ENCODE measurements at places on chromosomes 1 and 21.

DNA sequence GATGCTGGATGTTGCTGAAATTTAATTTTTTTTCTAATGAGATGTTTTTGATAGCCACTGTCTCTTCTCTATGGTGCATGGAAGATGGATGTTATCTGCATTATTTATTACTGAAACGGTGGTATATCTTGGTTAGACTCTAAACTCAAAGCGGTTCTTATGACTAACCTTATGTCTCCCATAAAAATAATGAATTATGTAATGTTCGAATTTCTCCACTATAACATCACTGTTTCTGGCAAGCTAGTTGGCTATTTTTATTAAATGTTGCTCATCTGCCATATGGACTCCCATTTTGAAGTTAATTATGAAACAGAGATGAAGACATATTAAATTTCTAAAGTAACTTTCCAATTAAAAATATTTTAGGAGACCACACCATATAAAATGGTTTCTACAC is 808.6 kb upstream of the ADGRL4 start:
- no peak for DNase-seq

- no peak for DNase-seq
Observed at GRCh38 chr1:230359992-230360668, 66.0 kb downstream of the PGBD5 start.

GRCh38 chr1:58060559-58061170 is 485.9 kb downstream of the OMA1 start:
- DNase-seq, result no peak

- no peak for DNase-seq
Observed at GRCh38 chr1:235960809-235961208, 94.1 kb upstream of the LYST start.

DNA sequence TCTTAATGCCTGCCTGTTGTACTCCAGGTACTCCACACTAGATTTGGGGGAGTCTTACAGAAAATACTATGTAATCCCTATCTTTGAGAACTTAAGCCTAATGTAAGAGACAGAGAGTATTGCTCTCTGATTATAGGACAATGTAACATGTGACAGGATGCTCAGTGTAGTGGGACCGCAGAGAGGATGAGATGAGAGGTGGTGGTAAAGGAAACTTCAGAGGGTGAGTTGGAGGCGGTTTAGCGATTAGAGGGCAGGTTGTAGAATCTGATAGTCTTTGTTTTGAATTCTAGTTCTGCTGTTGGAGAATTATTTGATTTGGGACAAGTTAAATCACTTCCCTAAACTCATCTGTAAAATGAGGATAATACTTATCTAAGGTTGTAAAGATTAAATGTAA is 5.4 kb downstream of the SOAT1 start:
- DNase-seq, result no peak

DNA sequence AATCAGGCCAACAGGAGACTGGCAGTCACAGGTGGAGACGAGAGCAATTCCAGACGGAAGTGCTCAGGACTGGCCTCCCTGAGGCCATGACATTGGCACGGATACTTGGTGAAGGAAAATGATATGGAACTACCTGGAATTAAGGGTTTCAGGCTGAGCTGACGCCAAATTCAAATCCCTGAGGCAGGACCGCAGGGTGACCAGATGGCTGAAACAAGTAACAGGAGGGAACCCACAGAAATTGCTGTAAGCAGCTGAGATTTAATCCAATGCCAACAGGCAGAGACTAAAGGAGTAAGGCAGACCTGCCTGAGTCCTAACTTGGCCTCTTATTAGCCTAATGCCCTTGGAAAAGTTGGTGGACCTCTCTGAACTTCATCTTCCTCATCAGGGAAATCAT is 76.2 kb downstream of the ERG start:
- no peak for DNase-seq

- DNase-seq, result no peak
Observed at GRCh38 chr1:109341944-109342930, 35.4 kb upstream of the MYBPHL start.

DNA sequence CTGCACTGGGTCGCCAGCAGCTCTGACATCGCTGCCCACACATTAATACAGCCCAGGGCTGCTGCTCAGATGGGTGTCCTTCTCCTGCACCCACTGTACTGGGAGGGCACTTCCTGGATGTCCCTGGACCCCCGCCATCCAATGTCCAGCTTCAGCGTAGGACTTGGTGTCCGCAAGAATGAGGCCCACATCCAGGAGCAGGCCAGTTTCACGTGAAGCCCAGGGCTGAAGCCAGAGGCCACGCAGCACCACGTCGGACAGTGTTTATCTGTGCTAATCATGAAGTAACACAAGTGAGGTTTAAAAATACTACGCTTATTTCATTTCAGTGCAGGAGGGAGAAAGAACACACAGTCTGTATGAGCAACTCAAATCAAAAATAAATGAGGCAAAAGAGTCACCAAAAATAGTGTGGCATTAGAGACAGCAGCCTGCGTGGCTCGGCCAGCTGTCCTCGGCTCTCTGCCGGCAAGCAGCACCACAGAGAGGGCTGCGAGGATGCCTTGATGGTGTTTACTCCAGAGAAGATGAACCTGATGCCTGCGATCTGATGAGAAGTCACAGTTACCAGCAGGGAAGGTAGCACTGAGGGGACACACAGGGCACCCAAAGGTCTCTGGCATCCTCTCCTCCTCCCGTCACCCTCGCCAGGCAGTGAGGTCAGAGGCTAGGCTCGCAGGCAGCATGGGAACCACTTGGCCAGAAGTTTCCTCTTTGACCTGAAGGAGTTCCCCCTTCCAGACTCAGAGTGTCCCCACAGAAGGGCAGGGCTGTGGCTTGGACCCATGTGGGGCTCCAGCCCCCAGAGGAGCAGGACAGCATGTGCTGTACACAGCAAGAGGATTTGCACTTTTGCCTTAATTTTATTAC is 22.1 kb upstream of the NPHP4 start:
- no peak for DNase-seq

- DNase-seq, result no peak
Observed at GRCh38 chr1:189350983-189351616, 1126.6 kb downstream of the BRINP3 start.

DNA sequence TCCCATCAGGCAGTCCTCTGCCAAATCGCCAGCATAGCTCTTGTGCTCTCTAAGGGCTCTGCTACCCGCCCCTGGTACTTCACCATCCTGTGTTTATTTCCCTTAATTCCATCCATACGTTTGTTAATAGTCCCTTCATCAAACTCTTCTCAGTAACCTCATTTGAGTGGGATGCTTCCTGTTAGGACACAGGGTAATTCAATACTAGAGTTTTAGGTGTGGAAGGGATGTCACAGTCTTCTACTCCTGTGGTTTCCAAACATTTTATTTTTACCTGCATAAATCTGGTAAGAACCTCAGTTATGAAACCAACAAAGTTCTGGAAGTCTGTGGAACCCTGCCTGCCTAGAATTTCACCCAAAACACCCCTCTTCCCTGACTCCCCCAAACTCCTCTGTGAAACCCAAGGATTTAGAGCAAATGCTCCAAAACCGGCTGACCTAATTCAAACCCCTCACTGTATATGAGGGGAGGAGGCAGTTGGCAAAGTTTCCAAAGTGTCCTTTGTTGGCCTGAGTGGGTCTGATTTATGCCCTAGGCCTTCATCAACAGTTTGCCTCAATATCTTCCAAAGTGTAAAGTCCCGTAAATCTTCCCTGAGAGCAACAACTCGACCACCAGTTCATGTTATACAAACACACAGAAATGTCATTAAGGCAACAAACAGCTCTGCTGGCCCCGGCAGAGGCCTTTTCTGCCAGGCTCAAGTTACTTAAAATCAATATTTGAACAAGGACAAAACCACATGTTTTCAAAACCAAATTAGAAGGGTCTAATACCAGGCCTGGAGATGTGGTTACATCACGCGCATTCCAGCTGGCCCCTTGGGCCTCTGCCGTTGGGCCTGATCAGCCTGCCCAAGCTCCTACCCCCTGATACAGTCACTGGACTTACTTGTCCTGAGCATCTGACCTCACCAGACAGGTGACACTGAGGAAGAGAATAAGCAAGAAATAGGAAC is 82.4 kb upstream of the FGGY start:
- DNase-seq, result no peak

- DNase-seq, result no peak
Observed at GRCh38 chr21:23152130-23152529, 2153.9 kb downstream of the NCAM2 start.

DNA sequence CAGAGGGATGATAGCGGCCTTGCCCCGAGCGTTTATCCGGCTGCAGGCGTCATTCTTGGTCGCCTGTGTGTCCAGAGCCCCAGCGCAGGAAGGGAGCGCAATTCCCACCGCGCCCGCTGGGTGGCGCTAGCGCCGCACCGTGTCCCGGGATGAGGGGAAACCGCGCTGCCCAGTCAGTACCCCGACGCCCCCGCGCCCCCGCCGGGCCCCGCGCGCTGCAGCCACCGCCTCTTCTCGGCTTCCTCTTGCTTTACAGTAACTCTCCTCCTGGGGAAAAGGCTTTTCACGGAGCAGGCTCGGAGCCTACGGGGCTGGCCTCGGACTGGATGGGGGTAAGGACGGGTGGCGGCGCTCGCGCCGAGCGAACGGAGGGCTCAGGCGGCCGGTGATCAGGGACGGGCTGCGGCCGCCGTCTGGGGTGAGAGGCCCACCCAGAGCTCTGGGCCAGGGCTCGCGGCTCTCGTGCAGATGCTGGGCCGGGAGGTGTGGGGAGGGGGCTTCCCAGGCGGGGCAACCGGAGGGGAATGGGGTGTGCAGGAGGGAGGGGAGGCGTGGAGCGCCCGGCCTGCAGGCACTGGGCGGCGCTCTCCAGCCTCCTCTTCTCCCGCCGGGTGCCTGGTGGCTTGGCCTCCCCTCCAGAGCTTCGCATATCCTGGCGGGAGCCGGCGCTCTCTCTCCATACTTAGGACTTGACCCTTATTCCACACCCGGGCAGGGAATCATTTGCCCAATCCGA is 29.8 kb downstream of the TEX35 start:
- no peak for DNase-seq

DNA sequence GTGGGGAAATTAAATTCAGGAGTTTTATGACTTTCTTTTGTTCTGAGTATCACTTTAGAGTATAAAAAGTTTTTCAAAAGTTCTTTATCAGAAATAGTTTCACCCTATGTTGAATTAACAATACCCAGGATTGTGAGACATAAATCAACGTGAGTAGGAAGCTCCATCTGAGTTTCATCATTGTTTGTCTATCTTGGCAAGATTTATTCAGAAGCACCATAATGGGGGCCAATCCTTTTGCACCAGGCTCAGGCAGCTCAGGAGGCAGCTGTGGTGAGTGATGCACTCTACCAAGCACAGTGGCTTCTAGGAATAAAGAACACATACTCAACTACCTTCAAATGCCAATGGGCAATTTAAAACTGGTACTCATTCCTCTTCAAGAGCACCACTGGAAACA is 12.0 kb downstream of the CREG1 start:
- no peak for DNase-seq

- DNase-seq, result no peak
Observed at GRCh38 chr1:8097077-8097799, 71.1 kb upstream of the ERRFI1 start.

DNA sequence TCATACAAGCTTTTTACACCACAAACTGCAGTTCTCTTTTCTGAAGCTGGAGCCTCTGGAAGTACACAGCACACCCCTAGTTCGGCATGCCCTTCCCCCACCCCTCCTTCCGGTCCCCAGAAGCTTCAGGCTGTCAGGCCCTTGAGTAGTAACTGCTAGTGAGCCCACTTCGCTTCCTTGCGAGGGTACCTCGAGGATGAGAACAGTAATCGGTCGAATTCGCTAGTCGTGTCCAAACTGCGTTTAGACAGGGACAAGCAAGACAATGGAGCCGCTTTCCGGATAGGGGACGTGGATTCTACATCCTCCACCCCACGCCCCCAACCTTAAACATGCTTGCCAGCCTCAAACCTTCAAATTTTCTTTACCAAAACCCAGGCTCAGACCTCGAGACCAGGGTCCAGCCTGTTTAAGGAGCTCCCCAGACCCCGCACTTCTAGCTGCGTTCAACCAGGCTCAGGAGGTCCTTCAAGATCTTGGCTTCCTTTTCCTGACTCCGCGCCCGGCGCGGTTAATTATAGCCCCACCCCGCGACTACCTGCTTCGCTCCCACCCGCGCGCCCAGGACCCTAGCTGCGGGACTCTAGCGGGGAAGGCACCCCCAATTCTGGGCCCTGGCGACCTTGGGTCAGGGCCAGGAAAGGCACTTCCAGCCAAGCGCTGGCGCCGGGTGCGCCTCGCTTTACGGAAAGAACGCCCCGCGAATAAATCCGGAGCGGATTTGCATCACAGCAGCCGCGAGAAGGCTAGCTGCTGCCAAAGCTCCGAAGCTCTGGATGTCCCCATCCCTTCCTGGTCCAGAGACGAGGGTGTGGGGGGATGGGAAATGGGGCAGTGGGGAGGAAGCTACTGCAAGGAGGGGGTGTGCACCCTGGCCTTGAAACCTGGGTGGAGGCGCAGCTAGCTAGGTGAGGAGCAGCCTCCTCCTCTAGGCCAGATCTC is 8.1 kb upstream of the TSPAN1 start:
- no peak for DNase-seq

GRCh38 chr1:18922848-18923755 is 20.7 kb upstream of the ALDH4A1 start:
- DNase-seq, result no peak

GRCh38 chr21:45954261-45954660 is 27.3 kb upstream of the COL6A1 start:
- DNase-seq, result no peak

- DNase-seq, result no peak
Observed at GRCh38 chr1:5959087-5959486, 33.1 kb downstream of the NPHP4 start.

GRCh38 chr1:205565799-205566198 is 61.3 kb downstream of the CDK18 start:
- no peak for DNase-seq

DNA sequence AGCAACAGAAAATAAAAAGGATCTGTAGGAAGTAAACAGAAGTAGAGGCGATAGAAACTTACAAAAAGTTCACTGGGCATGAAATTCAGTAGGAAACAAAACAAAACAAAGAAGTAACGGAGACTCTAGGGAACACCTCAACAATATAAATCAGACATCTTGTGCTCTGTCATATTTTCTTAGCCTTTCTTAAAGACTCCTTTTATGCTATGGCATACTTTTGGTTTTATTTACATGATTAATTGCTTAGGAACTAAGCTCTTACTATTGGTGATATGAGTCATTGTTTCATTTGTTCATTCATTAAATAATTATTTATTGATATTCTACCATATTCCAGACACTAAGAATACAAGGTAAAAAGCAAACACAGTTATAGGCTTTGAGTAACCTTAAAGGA is 126.6 kb downstream of the KCNT2 start:
- DNase-seq, result no peak
